ENCODE measurements at places on chromosomes 6 and 20. TPM values are rescaled to one million over a fixed set of nuclear protein-coding genes. Genes with fewer than 3 reads are reported as not detected.
A peak's percentile ranks its signal among the peaks of the same experiment; 100 is the strongest.

- H3K27me3 ChIP-seq = no peaks in the 10 kb centered on the region
- peak; percentile 43 for DNase-seq
- H3K4me1 ChIP-seq = peaks cover 45% of the 10 kb centered on the region
- no peak overlapping the region for H3K27ac ChIP-seq
- H3K4me3 ChIP-seq = no peak overlapping the region
Measured at GRCh38 chr20:47453167-47453782, 48.4 kb upstream of the NCOA3 start.

DNA sequence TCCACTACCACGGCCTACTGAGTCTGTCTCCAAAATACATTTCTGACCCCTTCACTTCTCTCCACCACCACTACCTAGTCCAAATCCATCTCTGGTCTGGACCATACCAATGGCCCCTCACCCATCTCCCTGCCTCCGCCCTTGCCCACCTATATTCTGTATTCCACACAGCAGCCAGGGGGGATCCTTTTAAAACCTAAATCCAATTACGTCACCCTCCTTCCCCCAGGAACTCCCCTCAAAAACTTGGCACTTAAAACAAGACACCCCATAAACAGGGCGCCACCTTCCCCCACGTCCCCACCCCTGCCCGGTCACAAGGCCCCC lies 680 bp downstream of the PDRG1 start:
- H3K27ac ChIP-seq = no peak overlapping the region
- H3K27me3 ChIP-seq = no peaks in the 10 kb centered on the region
- H3K36me3 ChIP-seq = no peaks in the 10 kb centered on the region

The JAG1 gene
- polyA plus RNA-seq = not detected

GRCh38 chr20:9492067-9492466 lies 22.3 kb upstream of the LAMP5 start:
- no peaks in the 10 kb centered on the region for H3K27me3 ChIP-seq
- no peaks in the 10 kb centered on the region for H3K4me1 ChIP-seq
- DNase-seq = no peak
- no peaks in the 10 kb centered on the region for H3K36me3 ChIP-seq

- no peaks in the 10 kb centered on the region for H3K27me3 ChIP-seq
- no peaks in the 10 kb centered on the region for H3K36me3 ChIP-seq
- DNase-seq = no peak
- no peak overlapping the region for H3K4me3 ChIP-seq
Measured at GRCh38 chr20:24913076-24913628, 35.9 kb upstream of the CST7 start.

The COL10A1 gene
- not detected for polyA plus RNA-seq

- peaks cover 19% of the 10 kb centered on the region for H3K4me1 ChIP-seq
- DNase-seq = no peak
- no peak overlapping the region for H3K4me3 ChIP-seq
- no peaks in the 10 kb centered on the region for H3K27me3 ChIP-seq
Measured at GRCh38 chr20:50578061-50578777, 68.0 kb downstream of the PTPN1 start.

DNA sequence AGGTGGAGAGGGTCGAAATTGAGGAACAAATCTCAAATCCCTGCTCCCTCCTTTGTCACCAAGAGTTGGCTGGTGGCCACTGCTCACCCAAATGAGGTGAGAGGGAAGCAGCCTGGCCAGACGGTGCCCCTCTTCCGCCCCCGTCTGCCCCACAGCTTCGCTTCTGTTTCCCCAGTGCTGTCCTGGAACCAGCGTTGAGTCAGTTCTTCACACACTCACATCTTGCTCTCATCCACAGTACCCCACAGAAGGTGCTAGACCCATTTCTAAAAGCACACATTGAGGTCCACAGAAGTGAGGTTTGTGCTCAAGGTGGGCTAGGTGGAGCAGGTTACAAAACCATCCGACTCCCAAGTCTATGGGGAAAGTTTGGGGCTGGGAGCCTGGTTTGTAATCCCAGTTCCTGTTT lies 3.8 kb downstream of the CEBPB start:
- peaks cover 5% of the 10 kb centered on the region for H3K36me3 ChIP-seq
- no peak overlapping the region for H3K27ac ChIP-seq
- no peak overlapping the region for H3K4me3 ChIP-seq

DNA sequence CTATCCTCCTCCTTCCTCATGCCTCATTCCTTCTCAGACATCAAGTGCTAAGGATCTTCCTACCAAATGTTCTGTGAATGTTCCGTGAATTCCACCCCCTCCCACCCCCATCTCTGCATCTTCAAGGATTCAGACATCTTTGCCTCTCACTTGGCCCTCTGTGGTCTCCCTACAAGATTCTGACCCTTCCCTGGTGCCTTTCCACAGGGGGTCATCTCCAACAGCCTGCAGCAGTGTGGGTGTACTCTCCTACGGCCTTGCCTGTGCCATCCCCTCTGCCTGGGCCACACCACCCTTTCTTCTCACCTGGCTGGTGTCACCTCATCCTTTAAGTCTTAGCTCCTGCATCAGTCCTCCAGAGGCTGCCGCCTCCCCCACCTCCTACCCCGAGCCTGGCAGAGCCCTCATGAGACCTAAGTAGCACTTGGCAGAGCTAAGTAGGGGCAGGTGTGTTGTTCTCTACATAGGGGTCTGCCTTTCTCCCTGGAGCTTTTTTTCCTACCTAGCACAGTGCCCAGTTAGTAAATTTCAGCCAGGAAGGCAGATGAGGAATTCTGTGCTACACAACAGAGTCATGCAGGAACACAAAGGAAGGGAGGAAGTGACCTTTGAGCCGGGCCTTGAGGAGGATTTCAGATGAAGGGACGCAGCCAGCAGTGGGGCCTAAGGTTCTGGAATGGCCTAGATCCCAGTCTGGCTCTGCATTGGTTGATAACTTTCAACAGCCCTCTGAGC lies 43.1 kb downstream of the TM9SF4 start:
- no peak overlapping the region for H3K4me3 ChIP-seq
- peaks cover 53% of the 10 kb centered on the region for H3K36me3 ChIP-seq
- no peaks in the 10 kb centered on the region for H3K27me3 ChIP-seq

DNA sequence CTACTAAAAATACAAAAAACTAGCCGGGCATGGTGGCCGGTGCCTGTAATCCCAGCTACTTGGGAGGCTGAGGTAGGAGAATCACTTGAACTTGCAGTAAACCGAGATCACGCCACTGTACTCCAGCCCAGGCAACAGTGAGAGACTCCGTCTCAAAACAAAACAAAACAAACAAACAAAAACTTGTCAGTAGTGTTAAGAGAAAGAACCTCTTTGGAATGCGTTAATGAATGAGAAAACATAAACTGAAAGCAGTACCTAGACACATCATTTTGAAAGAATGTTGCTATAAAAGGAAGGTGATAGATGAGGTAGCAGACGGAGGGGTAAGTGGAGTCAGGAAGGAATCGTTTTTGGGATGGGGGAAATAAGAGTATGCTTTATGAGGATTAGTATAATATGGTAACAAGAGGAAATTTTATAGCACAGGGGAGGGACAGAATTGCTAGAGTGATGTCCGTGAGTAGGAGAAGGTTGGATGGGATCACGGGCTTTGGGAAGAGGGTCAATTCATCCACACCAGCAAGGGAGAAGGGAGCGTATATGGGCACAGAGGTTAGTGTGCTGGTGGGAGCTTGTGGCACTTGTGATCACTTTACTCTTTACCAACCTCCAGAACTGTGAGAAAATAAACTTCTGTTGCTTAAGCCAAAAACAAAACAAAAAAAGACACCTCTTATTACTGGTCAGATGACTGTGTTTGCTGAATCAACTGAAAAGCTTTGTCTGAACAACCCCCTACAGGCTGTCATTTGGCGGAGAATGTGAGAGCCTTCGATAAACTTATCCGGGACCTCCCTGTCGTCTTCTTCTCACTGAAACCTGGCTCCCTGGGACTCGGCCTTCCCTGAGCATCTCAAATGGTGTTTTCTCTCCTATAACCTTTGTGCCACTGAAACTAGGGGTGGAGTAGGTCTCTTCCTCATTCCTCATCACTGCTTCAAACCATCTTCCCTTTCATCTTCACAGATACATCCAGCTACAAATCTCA lies 48.9 kb upstream of the TFAP2A start:
- H3K36me3 ChIP-seq = no peaks in the 10 kb centered on the region
- no peak for DNase-seq
- H3K27me3 ChIP-seq = no peaks in the 10 kb centered on the region
- no peak overlapping the region for H3K4me3 ChIP-seq
- H3K27ac ChIP-seq = no peak overlapping the region
- H3K4me1 ChIP-seq = peaks cover 9% of the 10 kb centered on the region

- H3K4me3 ChIP-seq = no peak overlapping the region
- no peak overlapping the region for H3K27ac ChIP-seq
- DNase-seq = no peak
- H3K4me1 ChIP-seq = no peaks in the 10 kb centered on the region
- H3K36me3 ChIP-seq = no peaks in the 10 kb centered on the region
Measured at GRCh38 chr6:68740828-68741500, 105.9 kb downstream of the ADGRB3 start.

GRCh38 chr20:54040531-54040930 lies 29.9 kb downstream of the BCAS1 start:
- DNase-seq = no peak
- H3K36me3 ChIP-seq = no peaks in the 10 kb centered on the region
- H3K4me3 ChIP-seq = no peak overlapping the region
- H3K4me1 ChIP-seq = no peaks in the 10 kb centered on the region

DNA sequence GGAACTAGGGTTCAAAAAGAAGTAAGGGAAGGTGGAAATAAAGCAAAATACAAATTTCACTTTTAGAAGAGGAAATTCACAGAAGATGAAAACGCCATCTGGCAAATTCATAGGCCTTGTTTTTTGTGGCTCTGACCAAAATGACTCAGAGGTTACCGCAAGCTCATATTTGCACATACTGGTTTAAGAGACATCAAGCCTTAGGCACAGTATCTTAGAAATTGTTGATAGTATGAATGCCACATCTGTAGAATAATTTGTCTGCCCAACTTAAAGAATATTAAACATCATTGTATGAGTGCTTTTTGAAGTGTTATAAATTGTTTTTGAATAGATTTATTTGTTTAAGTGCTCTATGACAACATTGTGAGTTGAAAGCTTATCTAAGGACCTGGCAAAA lies 10.6 kb downstream of the TAAR1 start:
- H3K36me3 ChIP-seq = no peaks in the 10 kb centered on the region
- no peak for DNase-seq
- no peaks in the 10 kb centered on the region for H3K4me1 ChIP-seq
- H3K4me3 ChIP-seq = no peak overlapping the region
- H3K27me3 ChIP-seq = no peaks in the 10 kb centered on the region

DNA sequence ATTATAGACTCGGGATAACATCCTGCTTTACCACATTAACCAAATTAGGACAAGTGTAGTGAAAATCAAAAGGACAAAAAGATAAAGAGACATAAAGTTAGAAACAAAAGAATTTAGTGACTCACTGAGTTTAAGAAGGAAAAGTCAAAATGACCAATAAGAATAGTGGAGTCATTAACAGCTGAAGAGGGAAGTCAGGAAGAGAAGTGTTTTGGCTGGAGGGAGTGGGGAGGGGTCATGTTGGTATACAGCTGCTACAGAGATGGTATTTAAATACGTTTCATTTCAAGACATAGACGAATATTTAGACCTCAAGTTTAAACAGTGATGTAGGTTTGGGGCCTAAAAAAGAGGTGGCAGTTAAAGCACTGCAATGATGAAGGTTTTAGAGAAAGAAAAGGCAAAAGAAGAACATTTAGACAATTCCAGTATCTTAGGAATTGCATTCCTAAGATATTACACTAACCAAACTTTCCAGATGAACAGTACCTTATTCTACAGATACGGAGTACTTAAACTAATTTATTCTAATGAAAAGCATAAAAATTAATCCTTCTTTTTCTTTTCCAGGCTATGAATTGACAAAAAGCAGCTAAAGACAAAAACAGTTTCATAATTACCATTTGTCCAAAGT lies 10.6 kb downstream of the FKBP5 start:
- DNase-seq = no peak
- no peak overlapping the region for H3K27ac ChIP-seq
- no peaks in the 10 kb centered on the region for H3K36me3 ChIP-seq
- H3K4me3 ChIP-seq = no peak overlapping the region
- H3K4me1 ChIP-seq = no peaks in the 10 kb centered on the region

- H3K27me3 ChIP-seq = peaks cover 10% of the 10 kb centered on the region
- no peaks in the 10 kb centered on the region for H3K36me3 ChIP-seq
- peaks cover 6% of the 10 kb centered on the region for H3K4me1 ChIP-seq
- no peak overlapping the region for H3K27ac ChIP-seq
Measured at GRCh38 chr20:1185790-1186334, 1.1 kb upstream of the TMEM74B start.

DNA sequence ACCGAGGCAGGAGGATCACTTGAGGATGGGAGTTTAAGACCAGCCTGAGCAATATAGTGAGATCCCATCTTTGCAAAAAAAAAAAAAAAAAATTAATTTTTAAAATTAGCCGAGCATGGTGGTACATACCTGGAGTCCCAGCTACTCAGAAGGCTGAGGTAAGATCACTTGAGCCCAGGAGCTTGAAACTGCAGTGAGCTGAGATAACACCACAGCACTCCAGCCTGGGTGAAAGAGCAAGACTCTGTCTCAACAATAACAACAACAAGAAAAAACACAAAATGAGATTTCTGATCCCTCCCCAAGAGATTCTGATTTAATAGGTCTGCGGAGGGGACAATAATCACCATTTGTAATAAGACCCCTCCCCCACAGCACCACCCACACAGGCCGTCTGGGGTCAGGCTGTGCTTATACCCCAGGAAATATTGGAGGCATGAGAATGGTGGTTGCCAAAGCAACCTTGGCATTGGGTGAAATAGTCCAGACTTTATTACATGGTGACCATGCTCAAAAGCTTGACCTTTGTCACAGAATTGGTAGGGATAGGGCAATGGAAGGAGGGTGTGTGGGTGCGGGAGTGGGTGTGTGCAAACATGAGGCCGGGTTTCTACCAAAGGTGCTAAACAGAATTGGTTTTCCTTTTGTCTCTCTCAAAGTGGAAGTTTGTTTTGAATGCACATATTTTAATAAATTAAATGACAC lies 24.4 kb upstream of the ADTRP start:
- no peak for DNase-seq
- H3K27ac ChIP-seq = no peak overlapping the region
- no peaks in the 10 kb centered on the region for H3K4me1 ChIP-seq
- H3K4me3 ChIP-seq = no peak overlapping the region

DNA sequence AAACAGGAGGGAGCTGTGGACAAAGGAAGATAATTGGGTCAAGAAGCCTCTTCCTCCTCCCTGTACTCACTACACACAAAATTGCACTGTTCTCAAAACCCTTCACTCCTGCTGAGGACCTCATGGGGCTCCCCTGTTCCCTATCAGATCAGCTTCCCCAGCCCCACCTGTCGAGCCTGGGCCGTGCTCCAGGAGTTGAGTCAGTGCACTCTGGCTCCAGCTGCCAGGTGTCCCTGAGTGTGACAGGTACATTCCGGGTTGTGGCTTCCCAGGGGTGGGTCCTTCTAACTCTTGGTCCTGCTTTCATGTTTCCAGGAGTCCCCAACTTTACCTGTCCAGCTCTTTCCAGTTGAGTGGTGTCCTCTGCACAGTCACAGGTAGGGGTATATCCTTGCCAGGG lies 8.4 kb downstream of the RAB5IF start:
- DNase-seq = no peak
- no peaks in the 10 kb centered on the region for H3K27me3 ChIP-seq
- no peaks in the 10 kb centered on the region for H3K4me1 ChIP-seq

GRCh38 chr20:3714092-3714491 lies 1.7 kb upstream of the SIGLEC1 start:
- no peaks in the 10 kb centered on the region for H3K27me3 ChIP-seq
- H3K4me3 ChIP-seq = no peak overlapping the region
- no peak for DNase-seq
- H3K4me1 ChIP-seq = no peaks in the 10 kb centered on the region
- no peak overlapping the region for H3K27ac ChIP-seq
- no peaks in the 10 kb centered on the region for H3K36me3 ChIP-seq

- no peak for DNase-seq
- no peaks in the 10 kb centered on the region for H3K27me3 ChIP-seq
Measured at GRCh38 chr20:48393311-48393685, 434.5 kb downstream of the PREX1 start.

Measured in B cell (primary cell).